ENCODE measurements at places on chromosomes 7 and 10.
A peak's percentile ranks its signal among the peaks of the same experiment; 100 is the strongest.

DNA sequence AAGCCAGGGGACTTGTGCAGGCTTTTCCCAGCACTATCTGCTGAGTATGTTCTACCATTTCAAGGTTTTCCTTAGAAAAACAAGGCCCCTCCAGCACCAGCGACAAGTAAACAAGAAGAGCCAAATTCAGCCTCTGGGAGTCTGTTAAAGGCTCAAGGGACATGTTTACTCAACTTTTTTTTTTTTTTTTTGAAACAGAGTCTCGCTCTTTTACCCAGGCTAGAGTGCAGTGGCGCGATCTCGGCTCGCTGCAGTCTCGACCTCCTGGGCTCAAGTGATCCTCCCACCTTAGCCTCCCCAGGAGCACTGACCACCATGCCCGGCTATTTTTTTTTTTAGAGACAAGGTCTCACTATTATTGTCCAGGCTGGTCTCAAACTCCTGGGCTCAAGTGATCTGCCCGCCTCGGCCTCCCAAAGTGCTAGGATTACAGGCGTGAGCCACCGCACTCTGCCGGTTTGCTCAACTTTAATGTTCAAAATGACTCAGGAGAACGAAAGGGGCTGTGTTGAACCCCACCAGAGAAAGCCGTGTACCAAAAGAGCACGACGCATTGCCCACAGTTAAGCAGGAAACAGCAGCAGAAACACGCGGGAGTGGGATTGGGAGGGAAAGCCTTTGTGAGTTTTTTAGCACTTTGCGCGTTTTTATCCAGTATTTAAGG is 772 bp downstream of the PRDX3 start:
- DNase-seq, result peak; percentile 27

- DNase-seq, result no peak
Measured at GRCh38 chr7:6202117-6202516, 70.3 kb downstream of the CYTH3 start.

GRCh38 chr7:111198255-111198654 is 107.3 kb downstream of the LRRN3 start:
- DNase-seq, result no peak

DNA sequence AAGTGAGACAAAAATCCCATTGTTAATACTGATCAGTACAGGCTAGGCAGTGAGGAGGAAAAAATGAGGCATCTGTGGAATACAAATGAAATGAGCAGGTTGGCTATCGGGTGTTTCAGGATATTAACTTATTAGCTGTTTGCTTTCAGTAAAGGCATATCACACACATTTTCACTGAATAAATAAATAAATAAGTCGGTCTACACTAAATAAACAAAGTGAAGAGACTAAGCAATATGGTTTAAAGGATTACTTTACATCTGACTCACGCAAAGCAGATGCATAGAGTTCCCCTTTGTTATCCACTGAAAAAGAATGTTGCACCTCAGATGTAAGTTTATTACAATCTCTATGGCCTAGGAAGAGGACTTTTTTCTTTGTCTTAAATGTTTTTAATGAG is 6.3 kb upstream of the SEMA3A start:
- DNase-seq, result no peak

GRCh38 chr7:152383341-152384234 is 52.2 kb downstream of the KMT2C start:
- no peak for DNase-seq

- no peak for DNase-seq
Measured at GRCh38 chr10:980468-981093, 7.7 kb upstream of the GTPBP4 start.

GRCh38 chr10:22700489-22700888 is 13.9 kb downstream of the PIP4K2A start:
- no peak for DNase-seq

DNA sequence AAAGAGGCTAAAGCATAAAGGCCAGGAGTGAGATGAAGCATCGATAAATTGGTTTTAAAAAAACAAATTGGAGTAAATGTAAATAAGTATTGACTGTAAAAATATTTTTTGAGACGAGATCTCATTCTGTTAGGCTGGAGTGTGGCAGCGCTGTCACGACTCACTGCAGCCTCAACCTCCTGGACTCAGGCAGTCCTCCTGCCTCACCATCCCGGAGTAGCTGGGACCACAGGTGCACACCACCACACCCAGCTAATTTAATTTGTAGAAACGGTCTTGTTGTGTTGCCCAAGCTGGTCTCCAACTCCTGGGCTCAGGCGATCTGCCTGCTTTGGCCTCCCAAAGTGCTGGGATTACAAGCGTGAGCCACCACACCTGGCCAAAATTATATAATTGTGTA is 17.8 kb downstream of the HNRNPA2B1 start:
- DNase-seq, result no peak

DNA sequence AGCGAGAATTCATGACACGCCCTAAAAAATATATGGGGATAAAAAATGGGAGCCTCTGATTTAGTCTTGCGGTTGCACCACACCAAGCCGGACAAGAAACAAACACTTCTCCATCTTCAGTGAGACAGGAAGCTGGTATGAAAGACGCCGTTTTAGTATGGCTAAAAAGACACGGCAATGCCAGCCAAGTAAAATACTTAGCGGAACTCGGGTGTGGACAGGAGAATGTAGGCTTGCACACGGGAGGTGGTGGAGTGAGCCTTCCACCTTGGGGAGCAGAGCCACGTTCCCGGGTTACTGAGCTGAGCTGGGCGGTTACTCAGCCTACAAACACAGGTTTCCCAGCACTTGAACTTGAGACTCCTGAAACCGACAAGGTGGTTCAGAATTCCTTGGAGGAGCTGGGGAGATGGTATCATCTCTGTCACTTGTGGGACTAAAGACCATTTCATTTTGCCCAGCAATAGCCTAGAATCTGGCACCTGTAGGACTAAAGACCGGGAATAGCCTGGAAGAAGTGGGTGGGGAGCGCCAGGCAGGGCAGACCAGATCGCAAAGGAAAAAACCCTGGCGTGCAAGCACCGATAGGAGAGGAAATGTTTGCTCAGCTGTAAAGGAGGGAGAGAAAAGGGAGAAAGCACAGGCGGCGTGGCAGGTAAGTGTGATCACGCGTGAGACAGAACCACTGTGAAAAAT is 34.8 kb upstream of the SEPHS1 start:
- DNase-seq, result no peak

- DNase-seq, result no peak
Measured at GRCh38 chr10:97570146-97570788, 2.3 kb upstream of the ANKRD2 start.

- DNase-seq, result no peak
Measured at GRCh38 chr10:100567249-100567648, 31.5 kb downstream of the HIF1AN start.

DNA sequence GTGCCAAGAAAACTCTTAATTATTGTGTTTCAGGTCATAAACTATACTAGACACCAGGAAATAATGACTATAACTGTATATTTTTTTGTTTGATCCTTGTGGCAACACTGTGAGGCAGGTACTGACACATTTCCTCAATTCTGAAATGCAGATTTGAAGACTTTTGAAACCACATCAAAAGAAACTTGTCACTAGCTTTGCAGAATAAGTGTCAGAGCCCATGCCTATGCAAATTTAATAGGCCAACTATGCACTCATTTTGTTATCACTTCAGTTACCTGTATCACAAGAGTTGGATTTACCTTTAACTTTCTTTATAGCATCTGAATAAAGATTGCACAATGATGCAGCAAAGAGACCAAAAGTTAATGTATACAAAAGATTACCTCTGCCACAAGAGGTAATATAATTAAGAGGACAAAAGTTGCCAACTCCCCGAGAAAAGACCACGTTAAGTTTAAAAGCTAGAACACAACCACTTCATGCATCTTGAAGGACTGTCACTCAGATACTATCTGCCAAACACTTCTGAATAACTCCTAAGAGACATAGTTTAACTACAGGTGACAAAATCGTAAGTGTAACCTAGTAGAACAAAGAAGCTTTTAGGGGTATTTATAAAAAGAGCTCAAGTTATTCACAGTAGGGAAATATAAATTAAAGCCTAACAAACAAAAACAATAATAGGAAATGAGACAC is 80.5 kb downstream of the ELAPOR2 start:
- DNase-seq, result no peak
